Urothelium cell line (cell line): ENCODE measurements at places on chromosomes 7 and 10.

- no peak for DNase-seq
These were observed 132.6 kb downstream of the SLC25A13 start for GRCh38 chr7:96189129-96189820.

GRCh38 chr10:129411772-129412171 is 55.3 kb upstream of the MGMT start:
- DNase-seq: no peak

- DNase-seq: no peak
These were observed 155.3 kb downstream of the SND1 start for GRCh38 chr7:127807340-127807739.

DNA sequence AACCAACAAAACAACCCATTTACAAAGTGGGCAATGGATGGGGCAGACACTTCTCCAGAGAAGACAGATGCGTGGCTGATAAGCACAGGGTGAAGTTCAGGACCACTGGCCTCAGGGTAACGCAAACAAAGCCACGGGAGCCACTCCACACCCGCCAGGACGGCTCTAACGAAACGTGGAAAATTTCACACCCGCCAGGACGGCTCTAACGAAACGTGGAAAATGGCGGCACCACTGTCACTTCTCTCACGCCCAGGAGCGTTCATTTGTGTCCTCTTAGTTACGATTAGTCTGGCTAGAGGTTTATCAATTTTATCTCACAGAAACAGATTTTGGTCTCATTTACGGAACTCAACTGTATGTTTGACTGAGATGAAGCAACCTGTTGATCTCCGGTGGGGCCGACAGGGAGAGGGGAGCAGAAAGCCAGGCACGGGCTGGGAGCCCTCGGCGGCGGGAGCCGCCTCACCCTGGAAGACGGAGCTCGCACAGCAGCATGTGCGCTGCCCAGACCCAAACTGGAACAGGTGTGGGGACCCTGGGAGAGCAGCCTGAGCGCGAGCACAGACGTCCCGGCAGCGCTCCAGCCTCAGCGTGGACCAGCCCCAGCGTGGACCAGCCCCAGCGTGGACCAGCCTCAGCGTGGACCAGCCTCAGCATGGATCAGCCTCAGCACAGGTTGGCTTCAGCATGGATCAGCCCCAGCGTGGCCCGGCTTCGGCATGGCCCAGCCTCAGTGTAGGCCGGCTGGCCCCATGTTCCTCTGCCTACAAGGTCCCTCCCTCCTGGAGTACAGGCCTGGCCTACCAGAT is 243.5 kb downstream of the MAD1L1 start:
- DNase-seq: no peak

GRCh38 chr7:125355899-125356298 is 426.3 kb upstream of the POT1 start:
- DNase-seq: no peak

GRCh38 chr10:78346721-78347120 is 313.1 kb downstream of the RPS24 start:
- no peak for DNase-seq
